ENCODE measurements at places on chromosomes 11 and 22. TPM values are rescaled to one million over a fixed set of nuclear protein-coding genes. Genes with fewer than 3 reads are reported as not detected.

DNA sequence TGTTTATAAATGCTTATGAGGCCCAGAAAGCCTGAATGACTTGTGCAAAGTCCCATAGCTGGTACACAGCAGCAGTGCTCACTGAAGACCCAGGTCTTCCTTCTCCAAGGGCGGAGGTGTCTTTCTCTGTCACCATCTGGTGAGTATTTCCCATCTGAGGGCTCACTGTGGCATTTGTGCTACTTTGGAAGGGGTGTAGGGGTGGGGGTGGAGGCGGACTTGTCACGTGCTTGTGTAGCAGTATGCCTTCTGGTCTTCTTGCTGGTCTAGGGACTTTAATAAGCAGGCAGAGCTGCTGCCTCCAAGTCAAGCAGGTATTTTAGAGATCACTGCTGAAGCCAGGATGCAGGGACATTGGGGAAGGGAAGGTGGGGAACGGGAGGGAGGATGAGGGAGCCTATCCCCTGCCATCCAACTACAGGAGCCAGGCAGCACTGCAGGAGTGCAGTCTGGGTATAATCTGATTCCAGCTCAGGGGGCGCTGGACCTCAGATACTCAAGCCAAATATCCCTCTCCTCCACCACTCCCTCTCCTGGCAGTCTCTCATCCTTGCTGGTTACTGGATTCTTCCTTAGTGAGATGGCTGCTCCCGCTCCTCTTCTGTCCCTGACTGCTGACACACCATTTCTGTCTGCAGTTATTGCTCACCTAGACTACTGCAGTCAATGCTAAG lies 3.4 kb downstream of the ABCC8 start:
- no peak for DNase-seq

DNA sequence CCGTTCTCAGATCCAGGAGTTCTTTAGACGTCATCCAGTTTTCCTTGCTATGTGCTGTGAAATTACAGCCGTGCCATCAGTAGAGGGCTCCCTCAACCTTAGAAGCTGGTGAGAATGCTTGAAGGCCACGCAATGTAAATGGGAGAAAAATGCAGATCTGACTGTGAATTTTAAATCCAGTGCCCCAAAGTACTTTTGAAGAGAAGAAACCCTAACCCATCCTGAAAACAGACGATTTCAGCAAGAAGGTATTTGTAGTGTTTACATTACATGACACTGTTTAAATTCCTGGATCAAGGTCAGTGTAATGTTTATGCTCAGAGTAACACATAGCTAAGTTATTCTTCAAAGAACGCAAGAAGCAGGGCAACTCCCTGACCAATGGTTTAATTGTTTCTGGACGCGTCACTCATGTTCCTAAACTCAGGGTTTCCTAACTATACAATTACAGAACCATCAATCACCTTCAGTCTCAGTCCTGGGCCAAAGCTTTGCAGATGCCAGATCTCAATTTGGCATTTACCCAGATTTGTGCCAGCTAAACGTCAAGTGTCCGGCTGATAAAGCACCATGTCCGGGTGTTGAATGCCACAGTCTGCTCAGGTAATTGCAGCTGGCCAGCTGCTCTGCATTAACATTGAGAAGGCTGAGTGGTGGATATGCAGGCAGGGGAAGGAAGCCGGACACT lies 38.2 kb downstream of the ADAMTS8 start:
- DNase-seq = no peak

DNA sequence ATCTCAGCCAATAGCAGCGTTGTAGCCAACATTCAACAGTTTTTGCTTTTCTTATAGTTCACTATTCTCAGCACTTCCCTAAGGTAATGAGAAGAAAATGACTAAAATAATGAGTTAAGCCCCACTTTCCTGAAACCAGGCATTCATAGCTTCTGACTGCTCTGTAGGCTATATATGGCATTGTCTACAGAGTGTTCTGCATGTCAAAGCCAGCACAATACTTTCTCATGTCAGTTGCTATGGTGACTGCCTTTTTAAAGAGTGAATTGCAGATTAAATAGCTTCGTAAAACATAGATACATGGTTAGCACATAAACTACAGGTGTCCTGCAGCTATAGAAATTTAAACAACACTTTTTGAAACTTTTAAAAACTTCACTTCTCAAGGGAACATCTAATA lies 1256.1 kb upstream of the CNTN5 start:
- DNase-seq = no peak

GRCh38 chr11:8063324-8063723 lies 17.7 kb upstream of the TUB start:
- DNase-seq = peak; percentile 88

DNA sequence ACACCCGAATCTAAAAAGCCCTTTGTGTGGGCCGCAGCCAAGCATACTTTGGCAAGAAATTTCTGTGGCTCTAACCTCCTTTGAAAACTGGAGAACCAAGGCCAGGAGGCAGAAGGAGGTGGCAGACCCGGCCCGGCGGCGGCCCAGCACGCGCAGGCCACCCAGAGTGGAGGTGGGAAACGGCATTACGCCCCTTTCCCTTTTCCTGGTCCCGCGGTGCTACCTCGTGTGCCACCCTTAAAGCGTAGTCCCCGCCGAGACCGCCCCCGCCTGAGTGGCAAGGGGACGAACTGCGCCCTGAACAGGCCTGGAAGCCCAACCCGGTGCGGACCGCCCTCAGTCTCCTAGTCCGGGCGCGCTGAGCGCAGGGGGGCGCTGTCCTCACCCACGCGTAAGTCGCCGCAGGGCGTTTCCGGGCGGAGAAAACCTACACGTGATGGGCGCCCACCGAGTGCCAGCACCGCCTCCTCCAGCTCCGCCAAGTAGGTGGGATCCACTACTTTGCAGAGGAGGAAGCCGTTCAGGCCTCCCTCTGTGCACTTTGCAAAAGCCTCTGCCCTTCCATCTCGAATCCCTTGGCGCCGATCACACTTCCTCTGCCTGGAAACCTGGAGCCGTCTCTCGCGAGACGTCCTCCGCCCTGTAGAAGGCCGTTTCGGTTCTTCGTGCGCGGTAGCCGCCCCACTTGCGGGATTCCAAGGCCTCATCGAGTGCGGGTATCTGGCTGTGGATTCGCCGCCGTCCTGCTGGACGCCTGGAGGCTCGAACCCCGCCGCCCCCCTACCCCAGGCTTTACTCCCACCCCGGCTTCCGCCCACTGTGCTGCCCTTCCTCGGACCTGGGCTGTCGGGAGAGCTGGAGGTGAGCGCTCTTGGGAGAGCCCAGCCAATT lies at the start of gene ACCS:
TSS of gene ACCS (plus strand) at position 430 of the 891 bp plus-strand sequence. CDS start 1,358 bp downstream, outside the sequence.
- peak; percentile 98 for DNase-seq

DNA sequence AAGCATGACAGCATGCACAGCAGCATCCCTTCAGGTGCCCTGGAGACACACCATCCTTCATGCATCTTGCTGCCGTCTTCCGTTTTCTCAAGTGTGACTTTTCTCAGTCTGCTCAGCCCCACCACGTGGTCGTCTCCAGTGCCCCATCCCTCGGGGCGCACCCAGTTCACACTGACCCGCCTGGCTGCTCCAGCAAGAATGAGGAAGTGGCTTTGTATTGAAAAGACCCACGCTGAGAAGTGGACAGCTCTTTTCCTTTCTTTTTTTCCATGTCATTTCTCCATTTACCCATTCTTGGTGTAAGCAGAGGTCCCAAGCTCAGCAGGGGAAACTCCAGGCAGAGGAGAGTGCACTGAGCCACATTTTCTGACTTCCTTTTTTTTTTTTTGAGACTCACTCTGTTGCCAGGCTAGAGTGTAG lies 14.5 kb downstream of the SERPINH1 start:
- no peak for DNase-seq

Gene OR52H1
- not detected for total RNA-seq

Gene GRIA4
- not detected for total RNA-seq

Gene OR51F2
- total RNA-seq = not detected
